ENCODE measurements at places on chromosomes 3 and 15. TPM values are rescaled to one million over a fixed set of nuclear protein-coding genes. Genes with fewer than 3 reads are reported as not detected.

Gene PRC1
- polyA plus RNA-seq = 32.9 TPM

Gene RTP4
- polyA plus RNA-seq = 18.2 TPM

Gene HACD3
- polyA plus RNA-seq = 89.3 TPM

Gene LEKR1
- 2.5 TPM for polyA plus RNA-seq

Gene FSTL1
- 95.5 TPM for polyA plus RNA-seq

GRCh38 chr15:101526890-101527289 lies 37.4 kb upstream of the PCSK6 start:
- H3K27me3 ChIP-seq = no peaks in the 10 kb centered on the region
- no peaks in the 10 kb centered on the region for H3K36me3 ChIP-seq
- H3K4me3 ChIP-seq = no peak overlapping the region
- H3K4me1 ChIP-seq = no peaks in the 10 kb centered on the region
- no peak for DNase-seq

DNA sequence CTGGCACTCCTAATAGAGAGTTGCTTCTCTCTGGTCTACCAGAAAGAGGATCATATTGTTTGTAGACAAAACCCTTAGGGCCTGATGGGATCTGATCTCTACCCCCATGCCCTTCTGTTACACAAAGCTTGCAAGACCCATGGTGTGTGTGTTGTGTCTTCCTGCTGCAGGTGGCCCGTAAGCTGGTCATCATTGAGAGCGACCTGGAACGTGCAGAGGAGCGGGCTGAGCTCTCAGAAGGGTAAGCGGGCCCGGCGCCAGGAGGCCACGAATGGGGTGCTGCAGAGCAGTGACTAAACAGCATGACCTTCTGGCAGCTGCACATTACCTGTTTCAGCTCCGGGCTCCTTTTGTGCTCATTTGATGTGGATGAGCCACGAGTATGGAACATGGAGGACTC lies 18.2 kb downstream of the TPM1 start:
- H3K36me3 ChIP-seq = peaks cover 32% of the 10 kb centered on the region
- no peak overlapping the region for H3K4me3 ChIP-seq
- no peak overlapping the region for H3K27ac ChIP-seq
- H3K4me1 ChIP-seq = peaks cover 3% of the 10 kb centered on the region
- no peak for DNase-seq

- peaks cover 5% of the 10 kb centered on the region for H3K4me1 ChIP-seq
- no peaks in the 10 kb centered on the region for H3K36me3 ChIP-seq
- H3K27ac ChIP-seq = no peak overlapping the region
- H3K27me3 ChIP-seq = no peaks in the 10 kb centered on the region
- DNase-seq = no peak
These were observed 55.3 kb upstream of the ITGA11 start for GRCh38 chr15:68487087-68487843.

DNA sequence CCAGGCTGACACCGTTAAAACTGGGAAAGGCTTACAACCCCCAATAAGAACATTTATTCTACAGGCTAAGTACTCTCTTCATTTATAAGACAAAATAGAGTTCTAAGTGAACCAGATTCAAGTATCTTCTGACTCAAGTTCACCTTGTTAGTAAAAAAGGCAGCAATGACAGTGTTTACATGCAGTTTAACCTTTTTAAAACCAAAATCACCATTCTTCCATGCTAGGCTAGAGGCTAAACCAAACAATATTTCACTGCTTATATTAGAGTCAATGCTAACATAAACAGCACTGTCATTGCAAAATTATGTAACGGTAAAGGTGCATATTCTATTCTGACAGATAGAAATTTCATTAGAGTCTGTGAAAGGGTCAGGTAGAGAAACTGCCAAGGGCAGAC lies 118.0 kb downstream of the FBN1 start:
- no peak overlapping the region for H3K27ac ChIP-seq
- no peak for DNase-seq
- H3K27me3 ChIP-seq = no peaks in the 10 kb centered on the region
- H3K36me3 ChIP-seq = peaks cover 3% of the 10 kb centered on the region
- H3K4me3 ChIP-seq = no peak overlapping the region

DNA sequence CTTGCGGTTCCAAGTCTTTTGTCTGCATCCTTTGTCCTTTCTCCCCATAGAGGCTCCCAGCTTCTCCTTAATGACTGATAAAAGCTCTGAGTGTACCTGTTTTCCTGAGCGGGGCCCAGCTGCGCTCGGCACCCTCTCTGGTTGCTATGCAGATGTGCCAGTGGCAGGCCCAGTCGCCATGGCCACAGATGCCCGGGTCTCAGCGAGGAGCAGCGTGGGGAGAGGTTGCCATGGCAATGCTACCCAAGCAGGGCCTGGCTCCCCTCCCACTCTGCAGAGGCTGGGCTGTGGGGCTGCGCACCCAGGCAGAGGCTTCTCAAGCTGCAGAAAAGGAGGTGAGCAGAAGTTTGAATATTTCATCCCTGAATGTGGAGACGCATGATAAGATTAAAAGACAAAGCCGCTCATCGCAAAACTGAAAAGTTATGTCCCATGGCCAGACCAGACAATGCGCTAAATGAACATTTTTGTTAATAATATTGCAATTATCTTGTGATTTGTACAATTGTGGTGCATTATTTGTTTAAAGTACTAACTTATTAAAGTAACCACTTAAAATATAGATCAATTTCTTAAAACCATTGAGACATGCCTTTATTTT lies 66.1 kb downstream of the TPRA1 start:
- no peak for DNase-seq
- no peaks in the 10 kb centered on the region for H3K4me1 ChIP-seq
- H3K27ac ChIP-seq = no peak overlapping the region
- no peak overlapping the region for H3K4me3 ChIP-seq
- no peaks in the 10 kb centered on the region for H3K36me3 ChIP-seq

GRCh38 chr15:62874959-62875625 lies 167.5 kb upstream of the TPM1 start:
- H3K36me3 ChIP-seq = no peaks in the 10 kb centered on the region
- H3K27me3 ChIP-seq = no peaks in the 10 kb centered on the region
- H3K4me3 ChIP-seq = no peak overlapping the region
- DNase-seq = no peak

DNA sequence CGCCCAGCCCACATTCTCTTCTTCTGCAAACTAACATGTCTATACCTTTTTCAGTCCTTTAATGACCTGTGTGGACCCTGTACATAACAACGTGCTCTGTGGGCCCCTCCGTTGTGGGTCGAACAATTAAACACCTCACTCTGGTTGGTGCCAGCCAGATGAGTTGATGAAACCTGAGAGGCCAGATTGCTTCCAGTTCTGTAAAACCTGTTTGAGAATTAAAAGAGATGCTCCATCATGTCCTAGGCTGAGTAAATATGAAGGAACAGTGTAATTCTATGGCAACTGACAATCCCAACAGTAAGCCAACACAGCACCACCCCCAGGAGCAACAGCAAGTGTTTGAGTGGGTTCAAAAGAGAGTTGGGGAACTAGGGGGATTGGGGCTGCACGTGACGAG lies 5.7 kb upstream of the THBS1 start:
- no peak overlapping the region for H3K4me3 ChIP-seq
- no peak for DNase-seq
- no peak overlapping the region for H3K27ac ChIP-seq
- no peaks in the 10 kb centered on the region for H3K4me1 ChIP-seq
- H3K36me3 ChIP-seq = no peaks in the 10 kb centered on the region

DNA sequence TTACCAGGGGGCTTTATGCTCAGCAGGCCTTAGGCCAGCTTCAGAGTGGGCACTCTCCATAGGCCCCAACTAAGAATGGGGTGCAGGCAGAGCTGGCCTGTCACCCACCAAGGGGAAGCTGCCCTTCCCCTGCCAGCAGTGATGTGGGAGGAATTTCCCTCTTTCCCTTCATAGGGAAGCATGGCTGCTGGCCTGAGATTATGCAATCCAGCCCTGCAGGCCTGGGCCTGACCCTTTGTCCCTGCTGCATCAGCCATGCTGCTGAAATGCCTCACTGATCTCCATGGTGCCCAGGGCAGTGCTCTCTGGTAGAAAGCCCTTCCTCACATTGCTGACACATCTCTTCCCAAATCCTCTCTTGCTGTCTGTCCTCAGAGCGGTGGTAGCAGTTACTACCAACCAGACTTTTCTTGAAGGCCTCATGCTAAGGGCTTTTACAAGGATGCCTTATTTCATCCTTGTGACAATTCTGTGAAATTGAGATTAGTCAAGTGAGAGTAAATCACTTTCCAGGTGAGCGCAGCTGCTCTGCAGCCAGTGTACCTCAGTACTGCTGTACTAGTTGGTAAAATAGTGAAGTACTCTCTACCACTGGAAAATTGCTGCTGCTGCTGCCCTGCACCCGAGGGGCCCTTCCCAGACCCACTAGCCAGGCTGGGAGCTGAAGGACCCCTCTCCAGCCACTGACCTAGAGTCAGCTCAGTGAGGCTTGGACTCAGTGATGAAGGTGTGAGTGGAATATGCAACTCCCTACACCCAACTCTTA lies 33.8 kb downstream of the MRAS start:
- DNase-seq = peak; percentile 10
- H3K4me1 ChIP-seq = no peaks in the 10 kb centered on the region
- no peaks in the 10 kb centered on the region for H3K36me3 ChIP-seq

GRCh38 chr15:70098461-70099166 lies 897 bp upstream of the TLE3 start:
- peak; percentile 80 for DNase-seq
- peaks cover 17% of the 10 kb centered on the region for H3K4me1 ChIP-seq
- H3K27me3 ChIP-seq = no peaks in the 10 kb centered on the region
- H3K27ac ChIP-seq = peak overlapping the region; percentile 88
- peak overlapping the region; percentile 46 for H3K4me3 ChIP-seq

DNA sequence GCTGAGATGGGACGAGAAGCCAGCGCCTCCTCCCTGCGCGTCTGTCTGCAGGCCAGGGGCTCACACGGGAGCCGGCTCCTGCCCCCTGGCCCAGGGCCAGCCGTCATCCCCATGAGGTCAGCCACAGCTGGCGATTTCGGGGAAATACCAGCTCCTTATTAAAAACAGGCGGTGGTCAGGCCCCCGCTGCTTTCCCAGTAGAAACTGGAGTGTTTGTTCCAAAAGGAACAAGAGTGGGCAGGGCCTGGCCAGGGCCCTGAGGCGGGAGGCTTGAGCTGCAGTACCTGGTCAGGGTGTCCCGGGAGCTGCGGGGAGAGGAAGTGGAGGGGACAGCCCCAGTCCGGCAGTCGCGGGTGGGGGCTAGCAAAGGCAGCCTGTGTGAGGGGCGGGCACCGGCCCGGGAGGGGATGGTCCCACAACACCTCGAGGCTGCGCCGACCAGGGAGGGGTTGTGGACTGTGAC lies 17.8 kb downstream of the MYL3 start:
- no peak for DNase-seq
- H3K36me3 ChIP-seq = no peaks in the 10 kb centered on the region
- no peaks in the 10 kb centered on the region for H3K27me3 ChIP-seq
- peak overlapping the region; percentile 56 for H3K4me3 ChIP-seq
- peaks cover 4% of the 10 kb centered on the region for H3K4me1 ChIP-seq
- peak overlapping the region; percentile 72 for H3K27ac ChIP-seq

DNA sequence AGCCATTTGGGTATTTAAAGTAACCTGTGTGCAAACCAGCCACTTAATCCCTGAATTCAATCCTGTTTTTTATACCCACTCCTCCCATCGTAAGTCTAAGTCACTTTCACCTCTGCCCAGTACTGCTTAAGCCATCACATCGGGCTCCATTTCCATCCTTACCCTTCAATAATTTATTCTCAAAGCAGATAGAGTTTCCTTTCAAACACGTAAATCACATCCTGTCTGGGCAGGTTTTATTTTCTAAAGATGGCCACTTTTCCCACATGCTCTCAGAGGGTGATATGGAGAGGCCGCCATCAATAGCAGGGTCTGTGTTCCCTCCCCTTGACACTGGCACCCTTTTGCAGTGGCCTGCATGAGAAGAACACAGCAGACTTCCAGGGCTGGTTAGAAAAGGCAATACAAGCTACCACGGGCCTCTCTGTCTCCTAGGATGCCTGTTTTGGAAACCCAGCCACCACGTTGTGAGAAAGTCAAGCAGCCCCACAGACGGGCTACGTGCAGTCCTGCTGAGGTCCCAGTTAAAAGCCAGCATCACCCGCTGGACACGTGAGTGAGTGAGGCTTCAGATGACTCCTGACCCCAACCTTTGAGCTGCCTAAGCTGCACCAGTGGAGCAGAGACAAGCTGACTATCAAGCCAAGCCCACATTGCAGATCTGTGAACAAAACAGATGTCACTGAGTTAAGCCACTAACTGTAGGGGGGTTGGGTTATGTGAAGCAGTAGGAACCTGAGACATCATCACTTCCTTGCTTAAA lies 241.8 kb upstream of the SLCO3A1 start:
- DNase-seq = no peak
- no peak overlapping the region for H3K27ac ChIP-seq
- no peaks in the 10 kb centered on the region for H3K27me3 ChIP-seq
- no peaks in the 10 kb centered on the region for H3K4me1 ChIP-seq
- no peaks in the 10 kb centered on the region for H3K36me3 ChIP-seq

GRCh38 chr3:194032828-194033435 lies 103.0 kb upstream of the HES1 start:
- H3K4me3 ChIP-seq = no peak overlapping the region

DNA sequence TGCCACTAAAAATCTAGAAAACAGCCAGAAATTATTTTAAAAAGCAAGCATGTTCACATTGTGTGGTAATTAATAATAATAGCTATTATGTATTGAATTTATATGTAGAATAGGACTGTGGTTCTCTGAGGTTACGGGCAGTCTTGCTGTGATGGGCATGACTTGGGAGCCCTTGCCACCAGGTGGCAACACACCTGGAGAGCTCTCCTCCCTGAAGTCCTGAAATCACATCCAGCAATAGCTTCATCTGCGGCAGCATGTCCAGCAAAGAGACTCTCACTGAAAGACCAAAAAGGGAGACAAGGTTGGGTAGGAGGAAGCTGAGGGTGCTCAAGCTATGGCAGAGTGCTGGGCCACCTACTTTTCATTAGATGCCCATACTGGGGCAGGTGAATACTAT lies 206.8 kb upstream of the IL12A start:
- H3K27ac ChIP-seq = no peak overlapping the region
- no peak overlapping the region for H3K4me3 ChIP-seq
- no peaks in the 10 kb centered on the region for H3K27me3 ChIP-seq
- no peaks in the 10 kb centered on the region for H3K4me1 ChIP-seq
- no peak for DNase-seq
- no peaks in the 10 kb centered on the region for H3K36me3 ChIP-seq

GRCh38 chr15:58650102-58650501 lies 99.4 kb downstream of the ADAM10 start:
- no peak for DNase-seq
- H3K36me3 ChIP-seq = peaks cover 3% of the 10 kb centered on the region
- no peak overlapping the region for H3K4me3 ChIP-seq
- no peak overlapping the region for H3K27ac ChIP-seq

DNA sequence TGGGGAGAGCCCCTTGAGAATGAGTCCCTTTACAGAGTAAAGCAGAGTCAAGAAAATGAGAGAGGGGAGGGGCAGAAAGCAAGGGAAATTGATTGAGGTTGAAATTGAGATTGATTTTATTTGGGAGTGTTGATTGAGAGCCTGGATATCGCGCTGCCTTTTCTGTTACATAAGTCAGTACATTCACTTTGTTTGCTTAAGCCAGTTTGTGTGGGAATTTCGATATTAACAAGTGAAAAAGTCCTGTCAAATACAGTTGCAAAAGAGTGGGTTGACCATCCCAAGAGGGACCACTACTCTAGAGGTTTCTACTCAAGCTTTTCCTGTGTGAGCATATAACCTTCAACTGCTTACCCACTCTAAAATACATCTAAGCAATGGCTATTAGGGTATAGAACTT lies 331.4 kb upstream of the AZI2 start:
- H3K4me3 ChIP-seq = no peak overlapping the region
- H3K36me3 ChIP-seq = no peaks in the 10 kb centered on the region
- no peaks in the 10 kb centered on the region for H3K27me3 ChIP-seq
- no peak for DNase-seq
- H3K4me1 ChIP-seq = no peaks in the 10 kb centered on the region
- no peak overlapping the region for H3K27ac ChIP-seq

- H3K27me3 ChIP-seq = no peaks in the 10 kb centered on the region
- no peak overlapping the region for H3K27ac ChIP-seq
- no peaks in the 10 kb centered on the region for H3K36me3 ChIP-seq
- no peak overlapping the region for H3K4me3 ChIP-seq
These were observed 24.1 kb upstream of the VEPH1 start for GRCh38 chr3:157527131-157527881.

Measured in small intestine (tissue), 16 donors.